Natural killer cell treated with Interleukin-12 subunit alpha and Interleukin-12 subunit beta and Interleukin-15 and Interleukin-18, amount 100 ng/mL, for 72 hours (primary cell): ENCODE measurements at places on chromosomes 7 and 10.

DNA sequence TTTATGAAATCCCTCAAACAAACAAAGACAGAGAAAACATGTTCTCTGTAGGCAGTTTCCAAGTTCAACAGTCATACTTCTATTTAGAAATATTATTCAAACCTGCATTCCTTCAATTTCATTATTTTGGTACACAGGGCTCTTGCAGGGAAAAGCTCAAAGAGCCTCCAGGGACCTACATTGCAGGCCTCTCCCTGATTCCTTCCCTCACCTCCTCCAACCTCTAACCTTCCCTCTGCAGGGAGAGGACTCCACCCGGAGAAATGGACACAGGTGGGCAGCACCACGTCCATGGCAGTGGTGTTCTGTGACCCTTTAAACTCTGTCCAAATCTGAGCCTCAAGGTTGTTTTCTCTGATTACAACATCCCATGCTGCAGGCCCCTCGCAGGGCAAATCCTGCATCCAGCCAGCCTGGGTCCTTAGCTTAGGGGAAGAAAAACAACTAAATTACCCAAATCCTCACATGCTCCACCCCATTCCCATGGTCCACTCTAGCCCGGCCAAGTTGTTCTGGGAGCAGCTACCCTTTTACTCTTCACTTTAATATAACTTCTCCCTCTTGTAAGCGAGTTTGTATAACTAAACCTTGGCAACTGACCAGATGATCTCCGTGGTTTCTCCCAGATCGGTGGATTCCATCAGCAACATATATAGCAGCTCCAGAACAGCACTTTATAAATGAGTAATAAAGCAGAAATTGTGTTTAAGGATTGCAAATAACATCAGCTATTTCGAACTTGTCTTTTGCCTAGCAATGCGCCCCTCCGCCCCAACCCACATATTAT is 129.8 kb downstream of the CUBN start:
- peaks cover 34% of the 10 kb centered on the region for H3K4me1 ChIP-seq
- H3K27ac ChIP-seq, result no peak overlapping the region
- no peak overlapping the region for H3K4me3 ChIP-seq

DNA sequence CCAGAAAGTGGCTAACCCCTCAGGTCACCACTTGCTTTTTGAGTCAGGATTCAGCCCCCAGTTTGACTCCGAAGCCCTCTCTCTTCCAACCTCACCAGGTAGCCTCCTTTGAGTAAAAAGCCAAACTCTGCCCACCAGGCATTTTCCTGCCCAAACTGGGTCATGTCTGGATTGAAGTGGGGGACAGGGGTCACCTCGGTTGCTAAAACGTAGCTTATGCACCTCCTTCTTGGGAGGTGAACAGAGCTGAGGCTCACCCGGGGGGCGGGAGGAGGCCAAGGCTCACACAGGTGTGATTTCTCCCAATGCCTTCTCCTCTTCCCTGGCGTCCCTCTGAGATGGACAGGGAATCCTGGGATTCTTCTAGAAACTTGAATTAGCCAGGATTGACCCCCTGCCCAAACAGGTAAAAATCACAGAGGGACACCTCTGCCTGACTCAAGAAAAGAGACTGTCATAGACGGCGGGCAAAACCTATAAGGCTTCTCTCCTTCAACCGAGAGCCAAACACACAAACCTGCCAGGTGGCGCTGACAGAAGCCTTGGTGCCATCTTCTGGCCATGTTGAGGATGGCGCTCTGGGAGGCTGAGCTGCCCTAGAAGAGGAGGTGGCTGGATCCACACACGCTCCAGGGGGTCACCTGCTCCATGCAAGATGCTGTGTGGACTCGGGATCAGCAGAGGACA is 51.6 kb downstream of the PRLHR start:
- H3K4me3 ChIP-seq, result no peak overlapping the region
- H3K27me3 ChIP-seq, result peaks cover 51% of the 10 kb centered on the region
- H3K36me3 ChIP-seq, result no peaks in the 10 kb centered on the region
- DNase-seq, result no peak

DNA sequence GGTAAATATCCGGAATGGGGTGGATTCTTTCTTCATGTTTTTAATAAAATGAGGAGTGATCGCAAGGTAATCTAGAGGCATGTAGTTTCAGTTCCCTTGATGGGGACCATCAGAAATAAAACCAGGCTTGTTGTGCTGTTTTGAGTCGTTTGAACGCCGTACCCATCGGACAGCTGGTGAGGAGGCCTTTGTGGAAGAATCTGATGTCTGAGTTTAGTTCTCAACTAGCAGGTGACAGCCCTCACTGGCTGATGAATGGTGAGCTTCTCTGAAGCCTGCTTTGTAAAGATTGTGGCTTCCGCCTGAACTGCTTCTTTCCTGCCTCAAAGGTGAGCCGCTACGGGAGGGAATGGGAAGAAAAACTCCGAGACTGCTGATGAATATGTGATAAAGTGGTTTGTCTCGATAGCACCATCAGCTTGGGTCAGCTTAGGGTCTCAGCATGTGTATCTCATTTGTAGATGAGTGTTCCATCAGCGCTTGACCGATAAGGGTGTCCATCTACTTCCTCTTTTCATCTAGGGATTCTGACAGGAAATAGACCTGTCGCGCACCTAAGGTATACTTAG is 977 bp downstream of the TMEM248 start:
- peaks cover 21% of the 10 kb centered on the region for H3K4me1 ChIP-seq
- no peak for DNase-seq
- H3K4me3 ChIP-seq, result peak overlapping the region; percentile 99
- H3K36me3 ChIP-seq, result peaks cover 18% of the 10 kb centered on the region
- H3K27me3 ChIP-seq, result no peaks in the 10 kb centered on the region
- peak overlapping the region; percentile 97 for H3K27ac ChIP-seq

- no peak overlapping the region for H3K4me3 ChIP-seq
- H3K36me3 ChIP-seq, result no peaks in the 10 kb centered on the region
- H3K4me1 ChIP-seq, result no peaks in the 10 kb centered on the region
These were observed 13.0 kb upstream of the C10orf90 start for GRCh38 chr10:126683466-126683865.

- H3K36me3 ChIP-seq, result no peaks in the 10 kb centered on the region
- no peaks in the 10 kb centered on the region for H3K27me3 ChIP-seq
- no peak overlapping the region for H3K27ac ChIP-seq
- no peak overlapping the region for H3K4me3 ChIP-seq
- DNase-seq, result no peak
These were observed 216.7 kb downstream of the FOXP2 start for GRCh38 chr7:114631249-114631822.

DNA sequence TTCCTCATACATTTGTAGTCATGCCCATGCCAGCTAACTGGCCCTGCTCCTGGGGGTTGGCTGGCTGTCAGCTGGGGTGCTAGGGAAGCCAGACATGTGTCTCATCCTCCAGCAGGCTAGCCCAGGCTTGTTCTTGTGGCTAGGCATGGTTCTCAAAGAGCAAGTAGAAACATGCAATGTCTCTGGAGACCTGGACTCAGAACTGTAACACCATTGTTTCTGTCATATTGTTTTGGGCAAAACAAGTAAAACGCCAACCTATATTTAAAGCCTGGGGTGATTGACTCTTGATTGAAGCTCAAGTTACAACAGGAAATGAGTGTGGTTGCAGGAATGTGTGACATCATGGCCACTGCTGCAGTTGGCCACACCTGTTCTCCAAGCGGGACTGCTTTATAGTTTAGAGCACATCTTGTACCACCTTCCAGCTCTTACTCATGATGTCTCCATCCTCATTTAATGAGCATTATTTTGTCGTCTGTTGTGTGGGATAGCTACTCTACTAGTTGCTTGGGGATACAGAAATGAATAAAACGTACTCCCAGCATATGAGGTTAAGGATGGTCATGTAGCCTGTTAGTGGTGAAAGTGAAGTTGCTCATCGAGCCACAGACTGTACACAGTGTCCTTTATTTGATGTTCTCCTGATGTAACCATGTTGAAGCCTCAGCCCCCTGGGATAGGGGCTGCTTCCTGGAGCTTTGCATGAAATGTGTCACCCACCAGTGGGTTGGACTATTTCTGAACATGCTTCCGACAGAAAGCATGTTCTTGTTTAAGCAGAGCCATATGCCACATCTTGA is 168.4 kb downstream of the SORCS3 start:
- no peak overlapping the region for H3K4me3 ChIP-seq
- peaks cover 13% of the 10 kb centered on the region for H3K27me3 ChIP-seq
- no peaks in the 10 kb centered on the region for H3K4me1 ChIP-seq
- H3K27ac ChIP-seq, result no peak overlapping the region
- DNase-seq, result no peak

DNA sequence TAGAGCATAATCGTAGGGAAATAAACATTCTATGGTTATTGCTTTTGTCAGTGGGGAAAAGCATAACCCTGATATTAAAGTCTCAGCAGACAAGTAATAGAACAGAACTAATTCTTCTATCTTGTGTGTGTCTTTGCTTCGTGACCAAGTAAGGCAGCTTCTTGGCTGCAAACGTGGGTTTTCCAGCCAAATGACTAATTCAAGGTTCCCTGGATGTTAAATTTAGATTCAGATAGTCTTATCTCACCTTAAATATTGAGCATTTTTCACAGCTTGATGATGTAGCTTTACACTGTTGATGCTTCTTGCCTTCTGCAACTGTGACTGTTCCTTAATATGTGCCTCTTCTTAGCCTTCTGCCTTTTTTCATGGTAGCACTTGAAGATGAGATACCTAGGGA is 113.0 kb downstream of the EXOC4 start:
- peaks cover 4% of the 10 kb centered on the region for H3K36me3 ChIP-seq
- DNase-seq, result no peak
- no peak overlapping the region for H3K27ac ChIP-seq
- H3K4me3 ChIP-seq, result no peak overlapping the region
- H3K27me3 ChIP-seq, result no peaks in the 10 kb centered on the region

- H3K27me3 ChIP-seq, result no peaks in the 10 kb centered on the region
- H3K4me1 ChIP-seq, result peaks cover 60% of the 10 kb centered on the region
- H3K27ac ChIP-seq, result peak overlapping the region; percentile 93
- no peak for DNase-seq
These were observed 6.9 kb downstream of the PIK3CG start for GRCh38 chr7:106871793-106872571.

GRCh38 chr7:105857009-105857952 is 19.1 kb downstream of the ATXN7L1 start:
- no peak overlapping the region for H3K27ac ChIP-seq
- H3K4me3 ChIP-seq, result no peak overlapping the region
- no peak for DNase-seq
- H3K4me1 ChIP-seq, result peaks cover 23% of the 10 kb centered on the region

DNA sequence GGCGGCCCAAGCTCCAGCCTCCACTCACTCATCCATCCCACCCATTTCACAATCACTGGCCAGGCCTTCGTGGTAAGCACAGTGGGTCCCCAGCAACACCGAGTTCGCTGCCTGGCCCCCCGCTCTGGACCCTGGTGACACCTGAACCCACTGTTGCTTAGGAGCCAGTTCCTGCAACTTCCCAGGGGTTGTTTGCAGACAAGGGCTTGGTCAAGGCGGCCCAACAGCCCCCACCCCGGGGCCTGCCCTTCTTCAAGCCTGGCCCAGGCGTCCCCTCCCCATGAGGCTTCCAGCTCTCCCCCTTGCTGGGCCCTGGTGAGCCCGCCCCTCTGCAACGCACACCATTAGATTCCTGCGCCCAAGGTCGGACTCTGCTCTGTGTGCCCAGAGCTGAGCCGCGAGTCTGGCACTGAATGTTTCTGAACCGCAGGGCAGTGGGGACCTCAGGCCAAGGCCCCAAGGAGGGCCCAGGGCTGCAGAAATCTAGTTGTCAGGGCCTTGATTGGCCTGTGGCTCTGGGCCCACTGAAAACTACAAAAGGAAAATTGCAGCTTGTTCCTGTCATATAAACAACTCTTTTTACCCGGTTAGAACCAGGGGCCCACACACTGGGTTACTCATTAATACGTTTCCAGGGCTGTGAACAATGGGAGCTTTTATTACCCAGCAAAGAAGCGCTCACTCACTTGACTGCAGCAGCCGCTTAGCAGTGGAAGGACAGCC is 2.1 kb upstream of the COX19 start:
- no peaks in the 10 kb centered on the region for H3K27me3 ChIP-seq
- H3K4me3 ChIP-seq, result no peak overlapping the region
- DNase-seq, result no peak
- H3K36me3 ChIP-seq, result no peaks in the 10 kb centered on the region

- peak overlapping the region; percentile 85 for H3K4me3 ChIP-seq
- no peak for DNase-seq
- no peaks in the 10 kb centered on the region for H3K36me3 ChIP-seq
- no peak overlapping the region for H3K27ac ChIP-seq
- peaks cover 2% of the 10 kb centered on the region for H3K27me3 ChIP-seq
These were observed 679 bp downstream of the LRRC20 start for GRCh38 chr10:70381471-70382421.

DNA sequence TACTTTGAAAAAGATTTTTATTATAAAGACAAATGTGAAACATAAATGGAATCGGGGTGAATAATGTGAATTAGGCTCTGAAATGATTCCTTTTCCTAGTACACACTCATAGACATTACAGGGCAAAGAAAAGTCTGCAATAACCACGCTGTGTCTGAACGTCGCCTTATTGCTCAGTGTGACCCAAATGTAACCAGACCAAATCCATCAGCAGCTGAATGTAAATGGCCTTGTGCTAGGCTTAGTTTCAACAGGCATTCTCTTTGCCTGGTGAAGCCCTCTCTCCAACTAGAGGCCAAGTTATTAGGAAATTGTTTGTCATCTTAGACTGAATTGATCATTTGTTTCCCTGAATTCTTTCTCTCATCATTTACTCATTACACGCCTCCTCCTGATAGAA is 225.5 kb downstream of the CHCHD3 start:
- H3K36me3 ChIP-seq, result no peaks in the 10 kb centered on the region
- no peak overlapping the region for H3K4me3 ChIP-seq
- no peak for DNase-seq
- H3K27ac ChIP-seq, result no peak overlapping the region
- peaks cover 42% of the 10 kb centered on the region for H3K4me1 ChIP-seq

DNA sequence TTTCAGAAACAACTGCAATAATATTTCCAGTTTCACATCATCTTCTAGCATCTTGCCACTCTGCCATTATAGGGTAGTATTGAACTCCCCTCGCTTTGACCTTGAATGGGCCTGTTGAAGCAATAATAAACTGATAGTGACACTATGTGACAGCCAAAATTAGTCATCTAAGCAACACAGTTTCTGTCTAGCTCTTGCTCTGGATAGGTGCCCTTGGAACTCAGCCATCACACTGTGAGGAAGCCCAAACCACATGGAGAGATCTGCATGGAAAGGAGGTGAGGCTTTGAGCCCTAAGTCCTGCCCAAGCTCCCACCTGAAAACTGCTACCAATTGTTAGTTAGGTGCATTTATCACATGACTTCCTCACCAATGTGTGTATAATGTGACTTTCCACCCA is 18.1 kb upstream of the KCND2 start:
- no peak overlapping the region for H3K27ac ChIP-seq
- DNase-seq, result no peak
- no peaks in the 10 kb centered on the region for H3K27me3 ChIP-seq
- no peaks in the 10 kb centered on the region for H3K36me3 ChIP-seq
